ENCODE measurements at places on chromosomes 5 and 9.

DNA sequence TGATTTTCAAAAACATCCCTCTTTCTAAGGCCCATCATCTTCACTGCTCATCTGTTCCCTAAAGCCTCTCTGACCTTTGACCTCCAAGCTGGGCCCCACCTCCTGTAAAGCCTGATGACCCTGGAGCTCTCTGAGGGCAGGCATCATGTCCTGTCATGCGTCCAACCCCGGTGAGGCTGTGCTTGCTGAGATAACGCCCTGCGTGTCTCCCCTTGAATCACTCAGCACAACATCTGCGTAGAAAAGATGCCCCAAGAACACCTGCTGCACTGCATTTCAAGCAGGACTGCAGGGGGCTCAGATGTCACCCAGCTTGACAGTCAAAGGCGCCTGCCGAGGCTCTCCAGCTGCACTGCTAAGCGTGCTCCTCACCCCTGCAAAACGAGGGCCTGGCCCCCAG, 78.0 kb downstream of the OTULIN start:
- no peak for DNase-seq

GRCh38 chr5:54470128-54470527, 14.6 kb downstream of the HSPB3 start:
- DNase-seq = no peak

DNA sequence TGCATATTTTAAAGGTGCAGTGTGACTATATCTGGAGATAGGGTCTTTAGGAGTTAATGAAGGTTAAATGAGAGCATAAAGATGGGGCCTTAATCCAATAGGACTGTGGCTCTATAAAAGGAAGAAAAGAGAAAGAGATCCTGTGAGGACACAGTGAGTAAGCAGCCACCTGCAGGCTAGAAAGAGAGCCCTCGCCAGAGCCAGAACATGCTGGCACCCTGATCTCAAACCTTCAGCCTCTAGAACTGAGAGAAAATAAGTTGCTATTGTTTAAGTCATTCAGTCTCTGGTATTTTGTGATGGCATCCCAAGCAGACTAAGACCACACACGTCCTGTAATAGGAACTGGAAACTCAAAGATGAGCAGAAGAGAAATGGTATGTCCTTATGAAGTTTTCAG, 41.0 kb downstream of the RNF180 start:
- no peak for DNase-seq

- no peak for DNase-seq
Measured at GRCh38 chr5:93008502-93009207, 572.4 kb downstream of the NR2F1-AS1 start.

GRCh38 chr9:94798708-94799107, 72.2 kb downstream of the AOPEP start:
- no peak for DNase-seq

DNA sequence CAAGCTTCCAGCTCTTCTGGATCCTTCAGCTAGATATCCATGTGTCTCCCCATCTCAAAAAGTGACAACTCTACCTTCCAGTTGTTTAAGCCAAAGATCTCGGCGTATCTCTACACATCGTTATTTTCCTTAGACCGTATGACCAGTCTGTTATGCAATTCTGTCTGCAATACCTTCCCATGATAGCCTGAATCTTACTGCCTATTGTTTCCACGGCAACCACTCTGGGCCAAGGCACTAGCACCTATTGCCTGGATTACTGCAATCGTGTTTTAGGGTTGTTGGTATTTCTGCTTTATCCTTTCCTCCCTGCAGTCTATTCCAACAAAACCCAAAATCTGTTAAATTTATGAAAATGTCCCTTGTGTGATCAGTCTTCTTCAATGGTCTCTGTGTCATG, 448.4 kb downstream of the MTRR start:
- no peak for DNase-seq

GRCh38 chr5:32458880-32459495, 14.4 kb upstream of the ZFR start:
- DNase-seq = no peak

GRCh38 chr5:124461157-124461556, 285.3 kb downstream of the ZNF608 start:
- no peak for DNase-seq

Measured in cortex of kidney (tissue), 1 donor.